ENCODE measurements at places on chromosomes 3 and 15.

- DNase-seq: peak; percentile 15
These were observed 605.8 kb upstream of the NAALADL2 start for GRCh38 chr3:174253196-174253823.

DNA sequence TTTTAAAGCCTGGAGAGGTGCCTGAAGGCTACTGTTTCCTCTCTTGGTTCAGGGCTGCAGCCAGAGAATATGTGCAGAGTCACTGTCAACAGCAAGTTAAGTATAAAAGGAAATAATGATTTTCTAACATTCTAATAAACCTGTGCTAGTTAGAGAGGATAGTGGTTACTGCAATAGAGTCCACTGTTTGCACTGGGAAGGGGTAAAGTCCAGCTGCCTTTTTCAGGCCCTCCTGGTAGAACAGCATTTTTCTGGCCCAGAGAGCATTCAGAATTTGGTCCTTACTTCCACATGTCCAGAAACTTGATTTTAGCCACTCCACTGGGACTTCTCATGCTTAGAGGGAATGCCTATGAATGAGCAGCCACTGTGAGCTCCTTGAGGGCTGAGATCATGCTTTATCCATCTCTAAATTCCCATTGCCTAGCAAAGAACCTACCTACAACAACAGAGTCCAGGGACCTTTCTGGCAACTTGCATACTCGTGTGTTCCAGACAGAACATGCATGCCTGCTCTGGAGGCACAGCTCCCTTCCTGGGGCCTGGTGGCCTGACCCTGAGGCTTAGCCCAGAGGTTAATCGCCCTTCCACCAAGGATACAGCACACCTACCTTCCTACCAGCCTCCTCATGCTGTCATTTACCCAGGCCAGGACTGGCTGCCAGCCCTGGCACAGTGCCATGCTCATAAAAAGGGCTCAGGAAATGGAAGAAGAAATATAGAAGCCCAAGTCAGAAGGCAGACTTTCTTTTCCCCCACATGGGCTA is 50.3 kb upstream of the ATP13A3 start:
- no peak for DNase-seq

DNA sequence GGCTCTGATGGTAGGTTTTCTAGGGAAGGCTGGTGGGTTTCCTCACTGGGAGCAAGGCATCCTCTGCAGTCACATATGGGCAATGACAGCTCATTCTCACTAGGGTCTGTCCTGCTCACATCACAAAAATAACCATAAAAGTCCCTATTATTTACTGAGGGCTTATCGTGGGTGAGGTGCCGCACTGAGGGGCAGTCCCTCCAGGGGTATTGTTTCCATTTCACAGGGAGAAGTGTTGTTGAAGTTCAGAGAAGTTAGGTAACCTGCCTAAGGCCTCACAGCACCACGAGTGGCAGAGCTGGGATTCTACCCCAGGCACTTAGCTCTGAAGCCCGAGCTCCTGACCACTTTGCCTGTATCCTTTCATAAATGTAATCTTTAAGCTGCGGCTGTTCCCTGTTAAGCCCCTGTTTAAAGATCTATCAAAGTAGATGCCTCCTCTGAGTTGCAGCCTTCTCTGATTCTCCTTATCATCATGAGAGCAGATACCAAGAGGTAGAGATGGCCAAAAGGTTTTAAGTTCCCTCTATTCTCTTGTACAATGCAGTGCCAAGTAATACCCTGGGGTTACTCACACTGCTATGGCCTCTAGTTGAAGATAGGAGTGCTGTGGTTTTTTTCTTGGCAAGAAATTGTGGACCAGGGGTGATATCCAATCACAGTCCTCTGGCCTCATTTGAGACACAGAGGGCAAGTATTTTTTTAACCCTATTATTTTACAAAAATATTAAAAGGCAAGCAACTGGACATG is 107.0 kb downstream of the RPLP1 start:
- no peak for DNase-seq

DNA sequence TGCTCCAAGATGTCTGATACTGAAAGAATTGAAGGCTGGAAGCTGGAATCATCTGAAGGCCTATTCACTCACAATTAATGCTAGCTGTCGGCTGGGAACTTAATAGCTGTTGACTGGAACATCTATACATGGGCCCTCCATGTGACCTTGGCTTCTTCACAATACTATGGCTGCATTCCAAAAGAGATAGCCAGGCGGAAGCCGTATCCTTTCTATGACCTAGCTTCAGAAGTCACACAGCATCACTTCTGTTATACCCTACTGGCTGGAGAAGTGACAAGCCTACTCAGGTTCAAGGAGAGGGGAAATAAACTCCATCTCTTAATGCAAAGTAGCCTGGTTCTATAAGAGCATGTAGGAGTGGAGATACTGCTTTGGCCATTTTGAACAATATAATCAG is 50.9 kb upstream of the SPRED1 start:
- DNase-seq: no peak

- no peak for DNase-seq
These were observed 188.8 kb downstream of the ZNF385D start for GRCh38 chr3:21562243-21562642.

DNA sequence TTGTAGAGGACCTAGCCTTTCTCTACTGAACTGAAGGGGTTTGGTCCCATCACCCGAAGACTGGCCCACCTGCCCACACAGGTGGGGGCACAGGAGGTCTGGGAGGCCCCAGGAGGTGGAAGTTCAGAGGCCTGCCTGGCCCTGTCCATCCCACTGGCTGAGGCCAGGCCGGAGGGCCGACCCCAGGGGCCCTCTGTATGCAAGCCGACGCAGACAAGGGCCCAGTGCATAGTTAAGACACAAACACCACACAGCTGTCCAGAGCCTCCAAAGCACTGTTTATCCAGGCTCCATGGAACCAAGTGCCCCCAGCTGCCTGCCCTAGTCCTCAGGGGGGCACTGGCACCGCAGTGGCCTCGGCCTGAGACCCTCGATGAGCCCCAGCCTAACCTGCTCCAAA is 26.7 kb downstream of the SNX33 start:
- DNase-seq: no peak

GRCh38 chr3:55724821-55725220 is 237.7 kb upstream of the WNT5A start:
- DNase-seq: no peak

DNA sequence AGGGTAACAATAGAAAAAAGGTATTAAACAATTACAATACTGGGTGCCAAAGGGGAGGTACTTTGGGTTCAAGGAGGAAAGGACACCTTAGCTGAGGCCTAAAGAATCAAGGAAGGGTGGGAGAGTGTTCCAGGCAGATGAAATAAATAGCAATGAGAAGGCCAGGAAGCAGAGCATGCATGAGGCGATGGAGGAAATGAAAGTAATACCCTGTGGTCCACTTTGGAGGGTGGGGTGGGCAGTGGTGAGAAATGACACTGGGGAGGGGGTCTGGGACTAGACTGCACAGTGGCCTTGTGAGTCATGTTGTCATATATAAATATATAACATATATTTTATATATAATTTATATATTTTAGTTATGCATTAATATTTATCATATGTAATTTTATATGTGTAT is 55.9 kb downstream of the BHLHE40 start:
- no peak for DNase-seq

GRCh38 chr15:85027421-85027820 is 45.8 kb downstream of the PDE8A start:
- no peak for DNase-seq

- DNase-seq: peak; percentile 24
These were observed 43.8 kb downstream of the SPSB4 start for GRCh38 chr3:141094790-141095545.

DNA sequence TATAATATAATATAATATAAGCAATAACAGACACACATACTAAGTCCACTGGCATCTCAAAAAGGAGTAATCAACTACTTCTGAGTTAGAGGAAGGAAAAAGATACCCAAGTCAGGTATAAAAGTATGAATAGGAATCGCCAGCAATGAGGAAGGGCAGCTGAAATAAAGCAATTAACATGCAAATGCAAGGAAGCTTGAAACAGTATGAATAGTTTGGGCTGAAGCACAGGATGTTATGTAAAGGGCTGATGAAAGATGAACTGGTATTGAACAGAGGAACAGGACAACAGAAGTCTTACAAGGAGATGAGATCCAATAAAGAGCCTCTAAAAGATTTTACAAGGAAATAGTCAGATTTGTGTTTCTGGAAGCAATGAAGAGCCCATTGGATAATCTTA is 7.1 kb downstream of the COPS2 start:
- DNase-seq: no peak

DNA sequence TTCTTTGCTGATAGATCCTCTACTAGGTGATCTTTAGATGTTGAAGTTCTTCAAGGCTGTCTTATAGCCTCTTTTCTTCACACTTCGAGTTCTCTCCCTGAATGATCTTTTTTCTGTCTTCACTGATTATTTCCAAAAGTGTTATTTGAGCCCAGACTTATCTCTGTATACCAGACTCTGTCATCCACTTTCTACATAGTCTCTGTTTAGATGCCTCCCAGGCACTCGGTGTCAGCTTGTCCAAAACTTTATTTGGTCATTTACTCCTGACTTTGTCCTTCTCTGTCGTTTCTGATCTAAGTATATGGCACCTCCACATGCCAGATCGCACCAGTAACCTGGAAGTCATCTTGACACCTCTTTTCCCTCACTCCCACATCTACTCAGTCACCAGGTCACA is 27.6 kb downstream of the KLHL18 start:
- DNase-seq: no peak

GRCh38 chr3:77040926-77041722 is 1.2 kb downstream of the ROBO2 start:
- no peak for DNase-seq

DNA sequence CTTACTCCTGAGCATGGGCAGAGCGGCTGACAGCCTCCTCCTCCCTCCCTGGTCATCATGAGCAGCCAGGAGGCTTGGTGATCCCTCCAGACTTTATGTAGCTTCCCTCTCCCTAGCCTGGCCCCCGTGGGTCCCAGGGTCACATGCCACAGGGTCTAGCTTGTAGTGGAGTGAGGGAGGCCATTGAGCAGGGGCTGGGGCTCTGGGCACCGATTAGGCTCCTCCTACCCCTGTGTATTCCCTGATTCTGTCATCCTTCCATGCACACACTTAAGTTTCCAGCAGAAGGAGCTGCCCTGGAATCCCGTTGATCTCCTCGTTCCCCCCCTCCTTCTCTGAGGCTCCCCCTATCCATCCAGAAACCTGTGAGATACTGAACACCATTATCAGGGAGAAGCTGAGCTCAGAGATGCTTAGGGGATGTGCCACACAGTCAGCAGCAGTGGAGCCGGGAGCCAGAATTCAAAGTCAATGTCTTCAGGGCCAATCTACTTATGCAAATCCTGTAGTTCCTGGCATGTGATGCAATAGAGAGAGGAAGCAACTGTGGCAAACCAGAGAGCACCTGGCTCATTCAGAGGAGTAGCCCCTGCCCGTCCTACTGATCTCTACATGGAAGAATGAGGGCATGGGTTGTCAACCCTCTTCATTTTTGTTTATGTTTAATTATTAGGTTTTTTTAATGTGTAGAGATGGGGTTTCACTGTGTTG is 17.2 kb downstream of the CCDC33 start:
- no peak for DNase-seq

DNA sequence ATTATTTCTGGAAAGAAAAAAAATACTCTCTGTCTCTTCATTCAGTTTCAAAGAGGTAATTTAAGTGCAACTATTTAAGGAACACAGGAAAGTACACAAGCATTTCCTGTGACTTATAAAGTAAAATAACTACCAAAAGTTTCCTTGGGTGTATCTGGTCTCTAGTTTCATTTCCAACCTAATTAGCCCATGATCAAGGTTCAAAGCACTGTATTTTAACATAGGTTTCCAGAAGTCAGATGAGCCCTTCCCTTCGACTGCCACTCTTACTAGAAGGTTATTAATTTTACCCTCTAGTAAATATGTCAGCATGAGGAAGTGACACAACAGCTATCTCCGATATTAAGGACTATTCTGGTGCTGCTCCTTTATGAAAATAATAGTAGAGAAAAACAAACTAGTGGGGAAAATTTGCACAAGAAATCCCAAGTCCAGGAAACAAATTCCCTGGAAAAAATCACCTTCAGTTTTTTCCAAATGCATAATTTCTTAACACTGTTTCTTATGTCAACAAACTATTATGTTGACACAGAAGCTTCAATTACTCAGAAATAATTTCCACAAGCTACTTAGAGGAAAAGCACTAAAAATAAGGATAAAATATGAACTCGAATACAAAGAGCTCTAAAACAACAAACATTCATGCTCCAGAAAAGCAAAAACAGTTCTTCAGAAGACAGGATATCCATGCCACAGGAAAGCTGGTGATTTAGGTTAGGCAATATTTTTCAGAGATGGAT is 35.3 kb downstream of the CCPG1 start:
- DNase-seq: no peak

GRCh38 chr3:136670166-136670565 is 82.0 kb downstream of the STAG1 start:
- no peak for DNase-seq

GRCh38 chr3:126191246-126191645 is 10.9 kb upstream of the ALDH1L1 start:
- DNase-seq: no peak

- no peak for DNase-seq
These were observed 282.1 kb downstream of the VGLL3 start for GRCh38 chr3:86708893-86709292.

DNA sequence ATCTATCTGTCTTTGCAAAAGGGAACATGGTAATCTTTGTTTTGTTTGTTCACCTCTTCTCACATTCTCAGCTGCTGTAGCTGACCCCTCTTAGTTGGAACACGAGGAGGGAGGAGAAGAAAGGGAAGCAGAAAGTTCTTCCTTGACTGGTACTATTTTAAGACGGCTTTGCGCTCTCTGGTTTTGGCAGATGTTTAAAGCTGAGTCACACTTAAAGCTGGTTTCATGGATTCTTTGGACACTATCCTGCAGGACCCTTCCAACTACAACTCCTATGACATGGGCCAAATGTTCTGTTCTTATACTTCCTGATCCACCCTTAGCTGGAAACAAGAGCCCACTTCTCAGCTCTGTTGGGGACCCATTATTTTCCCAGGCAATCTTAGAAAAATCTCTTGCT is 40.6 kb upstream of the FXR1 start:
- DNase-seq: no peak

DNA sequence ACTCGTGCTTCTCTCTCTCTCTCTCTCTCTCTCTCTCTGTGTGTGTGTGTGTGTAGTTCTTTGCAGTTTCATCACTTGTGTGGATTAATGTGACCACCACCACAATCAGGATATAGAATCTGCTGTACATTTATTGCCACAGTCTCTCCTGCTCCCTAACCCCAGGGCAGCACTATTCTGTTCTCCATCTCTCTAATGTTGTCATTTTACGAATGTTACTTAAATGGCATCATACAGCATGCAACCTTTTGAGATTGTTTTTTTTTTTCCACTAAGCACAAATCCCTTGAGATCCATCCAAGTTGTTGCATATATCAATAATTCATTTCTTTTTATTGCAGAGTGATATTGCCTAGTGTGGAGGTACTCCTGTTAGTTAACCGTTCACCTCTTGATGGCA is 26.9 kb downstream of the SLCO3A1 start:
- DNase-seq: no peak

GRCh38 chr3:69181592-69182211 is 59.3 kb upstream of the LMOD3 start:
- DNase-seq: peak; percentile 96

Data from pons (tissue), 1 donor.